ENCODE measurements at places on chromosomes 6 and 20. TPM values are rescaled to one million over a fixed set of nuclear protein-coding genes. Genes with fewer than 3 reads are reported as not detected.

COL11A2 gene
- 2.0 TPM for total RNA-seq

MATN4 gene
- 0.11 TPM for total RNA-seq

OPRM1 gene
- not detected for total RNA-seq

MACROD2 gene
- total RNA-seq, result 1.6 TPM

LY6G6F gene
- total RNA-seq, result not detected

RNF182 gene
- 3.7 TPM for total RNA-seq

SLC35D3 gene
- total RNA-seq, result 0.57 TPM

CGA gene
- total RNA-seq, result not detected
